WTC11 (cell line): ENCODE measurements at places on chromosomes 6 and 20.

GRCh38 chr6:128240024-128240428, 280.4 kb downstream of the PTPRK start:
- no peak overlapping the region for H3K4me3 ChIP-seq
- H3K4me1 ChIP-seq, result peaks cover 14% of the 10 kb centered on the region
- H3K36me3 ChIP-seq, result 0 out of 2 replicates have a peak, but pooled peaks cover 2% of the 10 kb centered on the region
- H3K27ac ChIP-seq, result no peak overlapping the region
- no peaks in the 10 kb centered on the region; the same call in 1 of the 2 replicates for H3K27me3 ChIP-seq

- no peaks in the 10 kb centered on the region for H3K4me1 ChIP-seq
- DNase-seq, result no peak
- H3K27me3 ChIP-seq, result no peaks in the 10 kb centered on the region
- H3K4me3 ChIP-seq, result no peak overlapping the region
- H3K27ac ChIP-seq, result no peak overlapping the region
Observed at GRCh38 chr6:149608381-149608982, 40.0 kb downstream of the KATNA1 start.

GRCh38 chr6:84526631-84527030, 237.8 kb downstream of the TBX18 start:
- H3K36me3 ChIP-seq, result no peaks in the 10 kb centered on the region
- H3K4me1 ChIP-seq, result no peaks in the 10 kb centered on the region
- H3K27ac ChIP-seq, result no peak overlapping the region
- peaks cover 1% of the 10 kb centered on the region; the same call in 1 of the 2 replicates for H3K27me3 ChIP-seq
- DNase-seq, result no peak

DNA sequence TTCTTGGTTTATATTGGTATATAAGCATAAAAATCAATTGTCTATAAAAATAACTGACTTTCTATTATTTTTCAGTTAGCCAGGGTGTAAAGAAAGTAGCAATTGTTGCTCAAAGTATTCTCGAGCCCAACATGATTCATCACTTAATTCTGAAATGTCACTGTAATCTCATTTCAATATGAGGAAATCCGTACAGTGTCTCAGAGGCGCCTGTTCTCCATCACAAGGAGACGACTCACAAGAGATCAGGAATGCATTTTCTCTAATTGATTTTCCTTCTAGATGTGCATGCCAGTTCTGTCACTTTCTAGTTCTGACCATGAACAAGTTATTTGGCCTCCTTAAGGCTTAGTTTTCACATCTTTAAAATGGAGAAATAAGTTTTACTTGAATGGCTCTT, 753.1 kb downstream of the MAFB start:
- H3K4me1 ChIP-seq, result no peaks in the 10 kb centered on the region
- H3K27ac ChIP-seq, result no peak overlapping the region
- DNase-seq, result no peak
- H3K36me3 ChIP-seq, result no peaks in the 10 kb centered on the region
- H3K27me3 ChIP-seq, result no peaks in the 10 kb centered on the region
- H3K4me3 ChIP-seq, result no peak overlapping the region

DNA sequence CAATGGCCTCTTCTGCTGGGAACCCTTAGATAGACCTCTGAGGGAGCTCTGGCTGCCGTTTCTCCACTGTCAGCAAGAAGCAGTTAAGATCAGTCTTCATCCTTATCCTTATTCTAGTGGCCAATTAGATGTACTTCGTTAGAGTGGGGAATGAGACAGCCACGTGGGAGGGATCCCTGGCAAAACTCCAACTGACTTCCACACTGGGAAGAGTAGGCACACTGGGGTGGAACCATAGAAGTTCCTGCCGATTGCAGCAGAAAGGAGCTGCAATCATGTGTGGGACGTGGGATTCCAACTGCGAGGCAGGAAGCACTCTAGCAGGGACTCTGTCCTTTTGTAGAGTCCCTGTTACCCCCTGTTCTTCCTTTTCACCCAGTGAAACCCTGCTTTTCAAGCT, 226.3 kb upstream of the RGS17 start:
- H3K4me1 ChIP-seq, result peaks cover 5% of the 10 kb centered on the region; the same call in 1 of the 2 replicates
- H3K4me3 ChIP-seq, result no peak overlapping the region
- DNase-seq, result no peak
- H3K36me3 ChIP-seq, result peaks cover 20% of the 10 kb centered on the region
- H3K27ac ChIP-seq, result no peak overlapping the region
- no peaks in the 10 kb centered on the region for H3K27me3 ChIP-seq

DNA sequence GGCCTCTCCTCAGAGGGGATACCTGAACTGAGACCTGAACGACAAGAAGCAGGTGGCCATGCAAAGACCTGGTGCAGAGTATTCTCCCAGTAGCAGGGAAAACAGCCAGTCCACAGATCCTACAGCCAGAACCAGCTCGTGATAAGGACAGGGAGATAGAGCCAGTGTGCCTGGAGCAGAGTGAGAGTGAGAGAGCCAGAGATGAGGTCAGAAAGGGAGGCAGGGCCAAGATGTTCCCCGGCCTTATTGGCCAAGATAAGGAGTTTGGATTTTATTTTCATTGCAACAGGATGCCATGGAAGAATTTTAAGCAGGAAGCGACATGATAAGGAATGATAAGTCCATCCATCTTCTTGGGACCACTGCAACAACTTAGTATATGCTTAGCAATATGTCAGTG, 111.8 kb downstream of the UBE3D start:
- no peaks in the 10 kb centered on the region for H3K27me3 ChIP-seq
- no peak overlapping the region for H3K4me3 ChIP-seq
- peaks cover 10% of the 10 kb centered on the region for H3K4me1 ChIP-seq

DNA sequence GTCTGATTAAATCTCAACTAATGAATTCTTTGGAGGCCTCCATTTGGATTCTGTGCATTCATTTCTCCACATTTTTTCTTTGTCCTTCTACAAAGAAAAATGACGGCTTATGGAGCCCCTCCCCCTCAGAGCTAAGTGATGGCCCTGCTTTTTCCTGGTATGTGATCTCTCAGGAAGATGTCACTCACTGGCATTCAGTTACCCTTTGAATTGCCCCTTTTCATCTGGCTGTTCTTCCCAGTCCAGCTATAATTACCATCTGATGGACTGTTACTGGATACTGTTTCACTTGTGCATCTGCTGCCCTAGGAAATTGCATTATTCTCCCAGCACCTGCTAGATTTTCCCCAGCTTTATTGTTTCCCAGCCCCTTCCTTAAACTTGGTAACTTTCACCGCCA, 151.9 kb downstream of the CFAP61 start:
- no peak for DNase-seq
- no peaks in the 10 kb centered on the region for H3K27me3 ChIP-seq
- no peaks in the 10 kb centered on the region for H3K36me3 ChIP-seq
- peaks cover 68% of the 10 kb centered on the region for H3K4me1 ChIP-seq
- no peak overlapping the region for H3K4me3 ChIP-seq

DNA sequence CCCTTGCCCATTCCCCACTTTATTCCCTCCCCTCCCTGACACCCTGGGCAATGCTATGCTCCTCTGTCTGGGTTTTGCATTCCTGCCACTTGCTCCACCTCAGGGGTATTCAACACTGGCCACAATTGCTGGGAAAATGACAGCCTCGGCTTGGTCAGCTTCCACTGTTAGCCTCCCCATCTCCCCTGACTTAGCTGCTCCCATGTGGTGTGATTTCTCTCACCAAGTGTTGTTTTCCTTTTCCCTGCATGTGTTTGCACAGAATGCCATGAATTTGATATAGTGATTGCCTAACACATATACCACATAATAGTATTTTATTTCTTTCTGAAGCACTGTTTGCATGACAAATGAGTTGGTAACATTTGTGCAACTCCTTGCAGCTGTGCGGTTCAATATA, 1.4 kb upstream of the LEMD2 start:
- DNase-seq, result no peak
- no peaks in the 10 kb centered on the region; the same call in 1 of the 2 replicates for H3K36me3 ChIP-seq
- H3K27ac ChIP-seq, result peak overlapping the region; percentile 86; the same call in 1 of the 2 replicates
- peaks cover 84% of the 10 kb centered on the region for H3K4me1 ChIP-seq
- H3K4me3 ChIP-seq, result no peak overlapping the region

GRCh38 chr6:130190701-130191690, 31.8 kb downstream of the SAMD3 start:
- DNase-seq, result no peak
- H3K4me1 ChIP-seq, result peaks cover 40% of the 10 kb centered on the region
- no peak overlapping the region; the same call in 1 of the 2 replicates for H3K27ac ChIP-seq
- H3K36me3 ChIP-seq, result peaks cover 65% of the 10 kb centered on the region

DNA sequence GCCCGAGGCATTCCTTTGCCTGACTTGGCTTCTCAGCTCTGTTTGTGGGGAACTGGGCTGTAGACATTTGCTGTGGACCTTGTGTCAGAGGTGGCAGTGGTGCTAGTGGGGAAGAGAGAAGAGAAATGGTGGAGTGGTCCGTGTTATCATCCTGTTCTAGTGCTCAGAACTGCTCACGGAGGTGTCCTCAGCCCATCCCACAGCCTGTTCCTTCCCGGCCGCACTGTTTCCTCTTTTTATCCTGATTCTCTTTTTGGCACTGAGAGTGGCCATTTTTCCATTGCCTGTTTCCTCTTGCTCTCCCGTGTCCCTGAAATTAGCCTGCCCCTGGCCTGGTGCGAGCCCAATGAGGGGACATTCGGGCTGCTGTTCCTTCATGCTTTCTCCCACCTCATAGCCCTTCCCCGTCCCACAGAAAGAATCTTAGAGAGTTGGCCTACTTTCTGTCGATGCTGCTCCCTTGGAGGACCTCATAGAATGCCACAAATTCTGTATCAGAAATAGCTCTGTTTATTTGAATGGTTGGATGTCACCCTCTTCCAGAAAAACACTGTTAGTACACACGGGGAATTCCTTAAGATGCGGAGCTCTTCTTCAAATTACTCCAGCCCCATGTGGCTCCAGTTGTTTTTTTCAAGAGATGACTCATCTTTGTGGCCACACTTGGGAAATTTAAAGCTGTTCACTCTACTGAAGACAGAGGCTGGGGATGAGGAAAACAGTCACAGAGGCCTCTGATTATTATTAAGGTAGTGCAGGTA, 26.1 kb downstream of the FARS2 start:
- 0 out of 2 replicates have a peak overlapping the region, but pooled peaks have one; percentile 71 for H3K27ac ChIP-seq
- peaks cover 5% of the 10 kb centered on the region for H3K4me1 ChIP-seq
- no peaks in the 10 kb centered on the region for H3K27me3 ChIP-seq
- H3K36me3 ChIP-seq, result no peaks in the 10 kb centered on the region

- no peak overlapping the region for H3K4me3 ChIP-seq
- no peaks in the 10 kb centered on the region for H3K36me3 ChIP-seq
- peaks cover 35% of the 10 kb centered on the region for H3K4me1 ChIP-seq
- H3K27ac ChIP-seq, result peak overlapping the region; percentile 90; the same call in 1 of the 2 replicates
Observed at GRCh38 chr20:53828088-53828681, 234.5 kb upstream of the ZNF217 start.

GRCh38 chr6:8075185-8075584, 11.0 kb upstream of the BLOC1S5 start:
- no peak for DNase-seq
- H3K36me3 ChIP-seq, result peaks cover 34% of the 10 kb centered on the region
- no peak overlapping the region for H3K27ac ChIP-seq
- H3K27me3 ChIP-seq, result no peaks in the 10 kb centered on the region
- H3K4me3 ChIP-seq, result no peak overlapping the region

DNA sequence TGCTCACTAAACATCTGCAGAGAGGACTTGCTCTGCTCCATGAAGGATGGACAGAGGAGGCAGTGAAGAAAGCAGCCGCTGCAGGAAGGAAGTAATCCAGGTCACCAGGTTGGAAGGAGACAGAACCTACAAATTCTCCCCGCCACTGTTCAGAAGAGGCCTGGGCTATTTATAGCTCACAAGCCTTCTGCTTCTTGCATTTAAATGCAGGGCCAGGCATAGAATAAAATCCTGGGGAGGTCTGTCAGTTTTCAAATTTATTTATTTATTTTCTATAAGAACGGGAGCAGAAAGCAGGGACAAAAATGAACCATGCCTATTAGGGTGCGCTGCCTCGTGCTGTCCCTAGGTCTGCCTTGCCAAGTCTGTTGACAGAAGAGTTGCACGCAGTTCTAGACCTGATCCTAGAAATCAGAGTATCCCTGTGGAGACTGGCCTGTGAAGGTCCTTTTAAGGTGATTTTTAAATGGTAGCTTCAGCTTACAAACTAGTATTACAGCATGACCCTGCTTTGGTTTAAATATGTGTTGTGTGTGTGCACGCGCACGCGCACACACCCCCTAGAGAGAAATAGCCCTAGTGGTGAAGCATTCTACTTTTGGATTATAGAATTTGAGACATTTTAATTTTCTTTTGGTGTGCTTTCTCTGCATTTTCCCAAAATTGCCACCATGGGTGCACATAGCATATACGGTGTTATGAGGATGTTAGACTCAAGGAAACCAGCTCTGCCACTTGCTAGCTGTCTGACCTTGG, 19.5 kb downstream of the RIMS4 start:
- H3K4me1 ChIP-seq, result peaks cover 19% of the 10 kb centered on the region
- H3K4me3 ChIP-seq, result no peak overlapping the region
- no peak for DNase-seq
- H3K27me3 ChIP-seq, result no peaks in the 10 kb centered on the region

- H3K36me3 ChIP-seq, result no peaks in the 10 kb centered on the region
- DNase-seq, result peak; percentile 41
- H3K27ac ChIP-seq, result no peak overlapping the region
- peaks cover 35% of the 10 kb centered on the region for H3K27me3 ChIP-seq
Observed at GRCh38 chr20:31860390-31861134, 9.8 kb downstream of the DUSP15 start.

DNA sequence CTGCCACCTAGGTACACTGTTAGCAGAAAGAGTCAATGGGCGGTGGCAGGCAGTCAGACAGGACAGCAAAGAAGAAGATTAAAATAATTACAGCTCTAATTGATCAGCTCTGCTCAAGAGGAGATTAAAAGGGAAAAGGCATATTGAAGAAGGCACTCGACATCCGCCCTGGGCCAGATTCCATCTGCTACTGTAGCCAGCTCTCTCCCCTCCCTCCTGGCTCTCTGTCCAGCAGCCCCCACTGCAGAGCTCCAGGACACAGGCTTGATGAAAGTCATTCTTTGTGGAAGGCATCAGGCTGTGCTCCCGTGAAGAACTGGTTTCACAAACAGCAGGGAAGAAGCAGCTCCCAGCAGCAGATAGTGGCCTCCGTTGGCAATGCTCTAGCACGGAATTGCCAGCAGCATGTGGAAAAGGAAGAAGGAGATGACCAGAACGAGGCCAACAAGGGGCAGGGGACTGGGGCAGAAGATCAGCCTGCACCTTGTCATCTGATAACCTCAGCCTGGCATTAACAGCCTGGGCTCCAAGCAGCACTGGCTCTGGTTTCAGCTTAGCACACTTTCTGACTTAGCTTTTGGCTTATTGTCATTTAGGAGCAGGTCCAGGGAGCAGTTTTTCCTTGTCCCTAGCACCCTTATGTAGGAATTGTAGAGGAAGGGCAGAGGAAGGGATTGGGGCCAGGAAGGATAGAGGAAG, 465.9 kb downstream of the KIF16B start:
- H3K27me3 ChIP-seq, result no peaks in the 10 kb centered on the region
- H3K4me1 ChIP-seq, result peaks cover 7% of the 10 kb centered on the region
- no peak overlapping the region for H3K4me3 ChIP-seq
- no peak overlapping the region for H3K27ac ChIP-seq
- peak; percentile 10 for DNase-seq
- 0 out of 2 replicates have a peak, but pooled peaks cover 2% of the 10 kb centered on the region for H3K36me3 ChIP-seq

GRCh38 chr6:150230832-150231524, 88.1 kb downstream of the PPP1R14C start:
- H3K4me3 ChIP-seq, result no peak overlapping the region
- H3K27me3 ChIP-seq, result peaks cover 66% of the 10 kb centered on the region
- H3K4me1 ChIP-seq, result peaks cover 28% of the 10 kb centered on the region
- no peak for DNase-seq
- H3K27ac ChIP-seq, result no peak overlapping the region
- H3K36me3 ChIP-seq, result no peaks in the 10 kb centered on the region

GRCh38 chr6:144955392-144955791, 670.3 kb downstream of the UTRN start:
- no peak overlapping the region for H3K4me3 ChIP-seq
- DNase-seq, result no peak
- peaks cover 47% of the 10 kb centered on the region for H3K4me1 ChIP-seq
- H3K27me3 ChIP-seq, result peaks cover 5% of the 10 kb centered on the region; the same call in 1 of the 2 replicates
- no peak overlapping the region for H3K27ac ChIP-seq
- peaks cover 8% of the 10 kb centered on the region for H3K36me3 ChIP-seq
